Fibroblast of skin of back (primary cell): ENCODE measurements at places on chromosomes 4 and X.
A peak's percentile ranks its signal among the peaks of the same experiment; 100 is the strongest.

GRCh38 chrX:136907621-136908020, 27.1 kb upstream of the RBMX start:
- no peak for DNase-seq

DNA sequence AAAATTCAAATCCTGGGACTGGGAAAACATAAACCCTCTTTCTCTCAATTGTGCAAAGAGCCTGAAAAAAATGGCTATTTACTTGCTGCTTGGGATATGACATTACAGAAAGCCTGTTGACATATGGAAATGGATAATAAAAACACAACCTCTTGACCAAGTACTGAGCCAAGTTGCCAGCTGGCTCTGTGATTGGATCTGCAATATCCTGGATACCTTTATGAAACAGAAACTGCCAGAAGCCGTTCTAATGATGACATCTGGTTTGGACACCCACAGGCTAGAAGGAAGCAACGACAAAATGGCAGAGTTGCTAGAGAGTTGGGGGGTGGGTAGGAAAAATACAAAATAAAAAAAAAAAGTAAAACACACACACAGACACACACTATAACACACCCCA, 481.4 kb downstream of the FAT4 start:
- no peak for DNase-seq

GRCh38 chr4:73615613-73616012, 4.6 kb downstream of the RASSF6 start:
- no peak for DNase-seq

GRCh38 chrX:50432829-50433289, 37.8 kb downstream of the DGKK start:
- DNase-seq, result no peak

DNA sequence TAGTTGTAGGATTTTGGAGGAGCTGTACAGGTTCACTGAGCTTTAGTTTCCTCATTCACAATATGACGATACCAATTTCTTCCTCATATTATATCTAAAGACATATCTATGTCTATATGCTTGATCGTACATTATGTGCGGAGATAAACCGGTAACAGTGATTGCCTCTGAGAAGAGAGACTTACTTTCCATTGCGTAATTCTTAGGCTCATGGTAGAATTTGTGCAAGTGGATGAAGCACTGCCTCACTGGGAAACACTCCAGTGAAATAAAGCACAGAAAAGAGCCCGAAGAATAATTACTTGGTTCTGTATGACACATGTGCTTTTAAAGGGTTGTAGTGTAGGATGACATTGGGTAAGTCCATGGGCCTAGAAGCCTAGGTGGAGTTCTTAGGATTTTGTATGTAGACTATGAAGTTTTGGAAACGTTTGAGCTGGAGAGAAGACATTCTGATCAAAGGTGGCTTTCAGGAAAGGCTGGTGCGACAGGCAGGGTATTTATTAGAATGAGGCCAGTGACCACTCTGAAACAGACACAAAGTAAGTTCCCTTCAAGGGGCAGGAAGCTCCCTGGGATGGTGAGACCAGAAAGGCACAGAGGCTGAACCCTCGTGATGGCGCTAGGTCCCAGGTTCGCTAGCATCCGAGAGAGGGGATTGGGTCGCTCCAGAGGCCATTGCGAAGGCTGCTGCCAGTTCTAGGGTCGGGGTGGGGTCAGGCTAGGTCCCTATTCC, 649 bp upstream of the VBP1 start:
- no peak for DNase-seq

- peak; percentile 98 for DNase-seq
Observed at GRCh38 chr4:168621806-168622589, 125.1 kb downstream of the PALLD start.

DNA sequence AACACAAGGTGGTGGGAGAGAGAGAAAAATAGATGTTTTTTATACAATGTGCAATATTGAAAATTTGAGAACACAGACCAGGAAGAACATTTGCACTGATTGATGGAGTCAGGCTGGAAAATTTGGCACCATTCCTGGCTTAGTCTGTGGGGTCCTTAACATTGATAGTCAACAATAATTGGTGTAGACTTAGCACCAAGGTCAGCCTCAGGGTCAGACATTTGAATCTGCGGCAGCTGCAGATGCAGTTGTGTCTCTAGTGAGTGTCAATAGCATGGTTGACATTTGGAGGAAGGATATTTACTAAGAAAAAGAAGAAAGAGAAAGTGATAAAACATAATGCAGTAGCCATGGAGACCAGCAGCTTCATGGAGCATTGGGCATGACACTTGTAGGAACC, 31.5 kb upstream of the GLRA3 start:
- DNase-seq, result no peak

DNA sequence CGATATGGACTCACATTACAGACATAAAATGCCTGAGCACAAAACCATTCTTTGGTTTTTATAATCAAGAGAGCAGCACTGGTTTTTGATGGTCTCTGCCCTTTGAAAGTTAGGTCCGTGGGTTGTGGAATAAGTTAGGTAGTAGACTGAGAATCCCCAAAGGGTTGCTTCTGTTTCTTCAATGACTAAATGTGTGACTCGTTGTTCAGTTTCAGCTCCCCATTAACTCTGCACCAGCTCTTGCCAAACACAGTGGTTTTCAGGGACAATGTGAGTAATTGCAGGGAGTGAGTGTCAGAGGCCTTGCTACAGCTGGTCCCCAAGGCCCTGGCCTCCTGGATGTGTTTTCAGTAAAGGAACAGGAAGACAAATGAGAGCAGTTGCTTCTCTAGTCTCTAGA, 24.8 kb downstream of the SMIM20 start:
- peak; percentile 85 for DNase-seq

GRCh38 chrX:24264383-24264782, 49.5 kb downstream of the SUPT20HL2 start:
- no peak for DNase-seq

GRCh38 chr4:55795341-55795740, 24.2 kb upstream of the EXOC1L start:
- DNase-seq, result no peak

DNA sequence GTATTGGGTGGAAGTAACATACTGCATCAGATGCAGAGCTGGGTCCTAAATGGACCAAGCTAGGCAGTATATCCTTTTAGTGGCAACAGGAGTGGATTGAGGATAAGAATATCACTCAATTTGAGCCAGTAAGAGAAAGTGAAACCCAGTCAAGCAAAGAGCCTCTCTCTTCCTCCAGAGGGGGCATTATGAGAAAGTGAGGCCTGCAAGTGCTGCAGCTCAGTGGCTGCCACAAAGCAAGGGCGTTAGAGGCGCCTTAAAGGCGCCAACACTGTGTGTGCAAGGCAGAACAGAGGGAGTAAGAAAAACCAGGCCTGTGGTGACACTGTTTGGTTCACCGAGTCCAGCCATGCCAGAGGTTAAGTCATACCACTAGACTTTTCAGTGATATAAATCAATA, 17.5 kb downstream of the STX18 start:
- no peak for DNase-seq

DNA sequence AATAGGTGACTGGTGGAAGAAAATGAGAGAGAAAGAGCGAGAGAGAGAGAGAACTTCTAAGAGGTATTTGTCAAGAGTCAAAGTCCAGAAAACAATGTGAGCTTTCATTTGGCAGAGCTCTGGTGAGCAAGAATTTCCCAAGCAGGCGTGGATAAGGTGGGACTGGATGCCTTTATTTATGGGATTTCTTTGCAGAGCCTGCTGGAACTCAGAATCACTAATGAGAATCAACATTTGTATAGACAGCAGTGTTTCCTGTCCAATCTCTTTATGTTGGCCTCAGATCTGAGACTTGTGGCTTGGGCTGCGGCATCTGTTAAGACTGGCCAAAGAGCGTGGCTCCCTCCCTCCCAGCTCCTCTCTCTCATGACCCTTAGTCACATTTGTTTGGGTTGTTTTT, 67.9 kb upstream of the TBL1X start:
- DNase-seq, result no peak

GRCh38 chr4:181569553-181569952, 673.6 kb upstream of the TENM3 start:
- peak; percentile 62 for DNase-seq

DNA sequence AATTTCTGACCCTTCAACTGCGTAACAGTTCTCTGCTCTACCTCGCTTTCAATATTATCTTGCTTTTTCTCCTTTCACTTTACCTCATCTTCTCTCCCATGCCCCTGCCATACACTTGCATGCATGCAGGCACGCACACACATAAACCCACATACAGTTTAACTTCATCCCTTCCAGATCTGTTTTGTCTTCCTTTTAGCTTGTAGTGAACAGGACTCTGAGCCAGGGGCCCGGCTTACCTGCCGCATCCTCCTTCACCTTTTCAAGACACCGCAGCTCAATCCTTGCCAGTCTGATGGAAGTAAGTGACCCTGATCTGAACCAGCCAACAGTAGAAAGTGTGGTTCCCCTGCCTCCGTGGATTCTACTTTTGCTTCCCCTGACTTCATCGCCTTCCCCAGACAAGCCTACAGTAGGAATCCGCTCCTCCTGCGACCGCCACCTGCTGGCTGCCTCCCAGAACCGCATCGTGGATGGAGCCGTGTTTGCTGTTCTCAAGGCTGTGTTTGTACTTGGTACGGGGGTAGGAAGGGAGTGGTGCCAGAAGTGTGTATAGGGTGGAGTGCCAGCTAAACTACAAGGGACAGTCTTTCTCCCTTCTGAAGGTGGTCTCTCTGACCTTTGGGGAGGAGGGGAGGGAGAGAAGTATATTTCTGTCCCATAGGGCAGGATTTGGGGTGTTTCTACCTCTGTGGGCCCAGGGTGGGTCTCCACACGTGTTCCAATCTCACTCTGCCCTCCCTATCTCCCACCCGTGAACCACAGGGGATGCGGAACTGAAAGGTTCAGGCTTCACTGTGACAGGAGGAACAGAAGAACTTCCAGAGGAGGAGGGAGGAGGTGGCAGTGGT, 10.7 kb downstream of the MED12 start:
- DNase-seq, result peak; percentile 46

DNA sequence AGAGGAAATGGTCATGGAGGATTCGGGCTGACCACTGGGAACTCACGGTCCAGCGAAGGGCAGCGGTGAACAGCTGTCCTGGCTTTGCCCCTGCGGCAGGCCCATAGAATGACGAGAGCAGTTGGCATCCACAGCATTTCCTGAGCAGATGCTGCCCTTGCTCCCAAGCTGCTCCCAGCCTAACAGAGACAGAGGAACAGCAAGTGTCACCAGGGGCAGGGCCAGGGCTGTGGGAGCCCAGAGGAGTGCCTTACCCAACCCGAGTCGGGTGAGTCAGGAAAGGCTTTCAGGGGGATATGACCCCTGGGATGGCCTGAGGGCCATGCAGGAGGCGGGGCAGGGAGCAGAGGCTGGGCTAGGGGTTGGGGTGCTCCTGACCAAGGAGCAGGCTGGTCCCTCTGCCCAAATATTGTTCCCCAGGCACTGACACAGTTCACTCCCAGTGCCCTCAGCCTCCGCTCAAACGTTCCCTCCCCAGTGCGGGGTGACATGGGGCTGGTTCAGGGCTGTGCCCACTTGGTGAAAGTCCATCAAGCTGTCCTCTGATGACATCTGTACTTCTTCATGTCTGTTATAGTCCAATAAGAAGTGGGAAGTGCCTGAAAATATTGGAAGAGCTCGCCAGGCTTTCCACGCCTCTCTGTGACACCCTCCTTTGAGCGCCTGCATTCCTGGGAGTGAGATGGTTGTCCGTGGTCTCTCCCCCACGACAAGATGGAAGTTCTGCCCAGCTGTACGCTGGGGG, 64.7 kb upstream of the GPR78 start:
- peak; percentile 87 for DNase-seq

- no peak for DNase-seq
Observed at GRCh38 chr4:7150036-7150635, 42.2 kb upstream of the SORCS2 start.

DNA sequence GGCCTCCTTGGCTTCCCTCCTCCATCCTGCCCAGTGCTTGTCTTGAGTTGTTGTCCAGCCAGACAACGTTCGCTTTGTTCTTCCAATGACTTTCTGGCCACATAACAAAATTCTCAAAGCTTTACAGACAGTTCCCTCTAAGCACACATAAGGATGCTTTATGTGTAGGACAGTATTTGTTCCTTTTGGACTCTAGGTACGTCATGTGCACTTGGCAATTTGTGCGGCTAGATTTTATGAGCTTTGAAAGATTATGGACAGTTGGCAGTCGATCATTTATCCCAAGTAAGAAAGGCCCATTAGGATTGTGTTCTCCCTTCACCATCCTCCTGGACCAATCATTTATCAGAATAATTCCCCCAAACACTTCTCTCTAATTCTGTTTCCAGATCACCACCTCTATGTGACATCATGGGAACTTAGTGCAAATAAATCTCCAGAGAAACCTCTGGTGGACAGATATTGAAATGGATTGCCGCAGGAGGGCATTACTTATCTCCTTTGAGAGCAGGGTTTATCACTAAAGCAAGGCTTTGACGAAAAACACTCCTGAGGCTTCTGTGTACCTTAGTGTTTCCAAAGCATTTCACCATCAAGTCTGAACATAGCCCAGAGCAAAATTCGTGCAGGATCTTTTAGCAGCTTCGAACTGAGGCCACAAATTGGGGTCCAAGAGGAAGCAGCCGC, 77.4 kb upstream of the BMPR1B start:
- no peak for DNase-seq

- DNase-seq, result no peak
Observed at GRCh38 chr4:174555789-174556630, 33.7 kb upstream of the HPGD start.

GRCh38 chr4:1862055-1862911, 6.3 kb upstream of the LETM1 start:
- no peak for DNase-seq
